Fibroblast of skin of scalp (primary cell): ENCODE measurements at places on chromosomes 3 and 15.

DNA sequence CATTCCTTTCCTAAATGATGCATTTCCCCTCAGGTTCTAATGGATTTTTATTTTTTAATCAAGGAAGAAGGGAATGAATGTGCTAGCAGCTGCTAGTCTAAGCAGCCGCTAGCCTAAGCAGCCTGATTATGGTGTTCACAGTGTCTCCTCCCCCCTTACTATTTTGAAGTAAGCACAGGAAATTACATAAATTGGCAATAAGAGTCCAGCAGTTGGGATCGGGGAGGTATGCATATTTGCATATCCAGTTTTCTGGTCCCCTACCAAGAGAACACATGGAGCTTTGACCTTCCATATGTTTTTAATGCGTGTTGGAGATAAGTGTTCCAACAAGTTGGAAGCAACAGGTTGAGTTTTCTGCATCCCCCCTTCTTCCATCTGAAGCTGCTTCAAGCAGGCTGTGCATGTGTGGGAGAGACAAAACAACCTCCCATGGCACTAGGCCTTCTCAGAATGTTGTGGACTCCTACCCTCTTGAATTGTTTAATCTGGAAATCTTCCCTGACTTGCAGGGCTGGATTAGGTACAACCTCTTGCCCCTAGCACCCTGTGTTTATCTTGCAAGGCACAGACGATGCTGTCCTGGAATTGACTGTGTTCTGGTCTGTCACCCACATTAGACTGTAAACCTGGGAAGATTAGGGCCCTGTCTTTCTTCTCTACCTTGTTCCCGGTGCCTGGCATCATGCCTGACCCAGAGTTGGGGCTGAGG lies 124.8 kb upstream of the LRIG1 start:
- DNase-seq, result peak; percentile 19

DNA sequence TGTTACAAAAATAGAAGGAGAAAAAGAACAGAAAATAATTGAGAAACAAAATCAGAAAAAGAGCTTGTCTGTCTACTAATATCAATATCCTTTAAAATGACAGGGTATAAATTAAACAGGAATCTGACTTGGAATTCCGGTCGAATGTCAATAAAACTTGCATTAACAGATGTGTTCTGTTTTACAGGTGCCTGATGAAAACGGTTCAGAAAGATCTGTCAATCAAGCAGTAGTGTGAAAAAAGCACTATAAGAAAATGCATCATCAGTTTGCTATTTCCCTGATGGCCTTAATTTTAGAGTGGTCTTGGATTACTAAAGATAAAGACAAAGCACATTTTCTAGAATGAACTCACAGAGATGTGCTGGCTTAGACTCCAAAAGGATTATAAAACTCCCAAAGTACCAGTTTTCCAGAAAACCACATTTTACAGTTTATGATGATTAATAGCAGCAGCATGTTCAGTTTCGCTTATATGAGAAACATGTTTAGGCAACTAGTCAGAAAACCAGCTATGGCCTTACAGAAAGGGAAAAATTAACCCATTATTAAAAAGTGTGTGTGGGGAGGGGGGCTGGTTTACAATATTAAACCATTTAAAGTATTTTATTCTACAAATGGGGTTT lies 8.2 kb upstream of the C3orf38 start:
- peak; percentile 90 for DNase-seq

- DNase-seq, result no peak
Measured at GRCh38 chr15:85430406-85431204, 50.2 kb downstream of the AKAP13 start.

GRCh38 chr3:152076148-152076547 lies 192.6 kb upstream of the MBNL1 start:
- peak; percentile 49 for DNase-seq

- DNase-seq, result no peak
Measured at GRCh38 chr3:142072816-142073215, 76.5 kb downstream of the TFDP2 start.

- no peak for DNase-seq
Measured at GRCh38 chr3:196915375-196915774, 27.0 kb downstream of the NCBP2 start.
